GM04504 (cell line): ENCODE measurements at places on chromosomes 5 and 9.

- no peak for DNase-seq
These were observed 33.9 kb downstream of the GNAQ start for GRCh38 chr9:77997611-77998284.

DNA sequence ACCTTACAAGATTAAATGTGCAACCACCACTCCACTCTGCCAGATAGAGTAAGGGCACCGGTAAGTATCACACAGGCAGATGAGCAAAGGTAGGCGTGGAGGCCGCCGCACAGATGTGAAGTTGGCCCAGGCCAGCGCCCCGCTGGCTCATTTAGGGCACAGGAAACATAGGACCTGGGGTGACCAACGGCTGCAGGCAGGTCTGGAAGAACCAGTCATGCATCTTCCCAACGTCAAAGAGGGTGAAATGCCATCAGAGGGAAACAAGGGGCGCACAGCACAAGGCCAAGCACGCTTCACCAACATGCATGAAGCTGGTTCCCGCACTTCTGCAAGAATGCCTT, 31.7 kb upstream of the SLC6A3 start:
- no peak for DNase-seq

GRCh38 chr5:107512029-107512428, 158.7 kb downstream of the EFNA5 start:
- DNase-seq, result no peak

DNA sequence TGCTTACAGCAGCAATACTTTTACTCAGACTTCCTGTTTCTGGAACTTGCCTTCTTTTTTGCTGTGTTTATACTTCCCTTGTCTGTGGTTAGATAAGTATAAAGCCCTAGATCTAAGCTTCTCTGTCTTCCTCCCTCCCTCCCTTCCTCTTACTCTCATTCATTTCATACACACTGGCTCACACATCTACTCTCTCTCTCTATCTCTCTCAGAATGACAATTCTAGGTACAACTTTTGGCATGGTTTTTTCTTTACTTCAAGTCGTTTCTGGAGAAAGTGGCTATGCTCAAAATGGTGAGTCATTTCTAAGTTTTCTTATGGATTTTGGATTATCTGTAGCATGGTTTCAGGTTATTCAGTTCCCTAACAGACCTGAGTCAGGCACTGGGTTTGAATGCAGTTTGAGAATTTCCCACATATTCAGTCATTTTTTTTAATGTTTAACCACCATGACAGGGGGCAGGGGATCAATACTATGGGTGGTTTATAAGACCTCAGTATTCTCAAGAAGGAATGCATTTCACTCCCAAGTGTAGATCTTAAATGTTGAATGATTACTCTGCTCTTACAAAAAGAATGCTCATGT, at the start of gene IL7R:
Gene IL7R (plus strand): TSS at position 127 of the 587 bp plus-strand sequence. CDS start 87 bp downstream, at position 214.
- no peak for DNase-seq

- DNase-seq, result no peak
These were observed 39.0 kb downstream of the ERAP1 start for GRCh38 chr5:96768708-96769251.

DNA sequence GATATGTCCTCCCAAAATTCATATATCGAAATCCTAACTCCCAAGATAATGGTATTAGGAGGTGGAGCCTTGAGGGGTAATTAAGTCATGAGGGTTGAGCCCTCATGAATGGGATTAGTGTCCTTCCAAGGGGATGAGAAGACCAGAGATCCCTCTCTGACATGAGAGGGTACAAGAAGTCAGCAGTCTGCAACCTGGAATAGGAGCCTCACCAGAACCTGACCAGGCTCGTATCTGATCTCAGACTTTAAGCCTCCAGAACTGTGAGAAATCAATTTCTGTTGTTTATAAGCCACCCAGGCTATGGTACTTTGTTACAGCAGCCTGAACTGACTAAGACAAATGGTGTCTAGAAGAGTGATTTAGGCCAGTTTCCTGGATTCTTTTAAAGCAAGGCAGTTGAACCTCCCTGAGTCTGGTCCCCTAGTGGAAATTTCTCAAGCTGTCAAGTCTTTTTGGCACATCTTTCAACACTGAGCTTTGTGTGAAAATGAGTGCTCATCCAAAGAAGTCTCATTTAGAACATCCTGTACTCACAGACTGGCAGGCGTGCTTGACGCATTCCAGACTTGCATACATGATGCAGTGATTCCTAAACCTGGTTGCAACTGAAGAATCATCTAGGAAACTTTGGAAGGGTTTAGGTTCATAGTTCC, 254.8 kb upstream of the PPP1R2B start:
- no peak for DNase-seq

DNA sequence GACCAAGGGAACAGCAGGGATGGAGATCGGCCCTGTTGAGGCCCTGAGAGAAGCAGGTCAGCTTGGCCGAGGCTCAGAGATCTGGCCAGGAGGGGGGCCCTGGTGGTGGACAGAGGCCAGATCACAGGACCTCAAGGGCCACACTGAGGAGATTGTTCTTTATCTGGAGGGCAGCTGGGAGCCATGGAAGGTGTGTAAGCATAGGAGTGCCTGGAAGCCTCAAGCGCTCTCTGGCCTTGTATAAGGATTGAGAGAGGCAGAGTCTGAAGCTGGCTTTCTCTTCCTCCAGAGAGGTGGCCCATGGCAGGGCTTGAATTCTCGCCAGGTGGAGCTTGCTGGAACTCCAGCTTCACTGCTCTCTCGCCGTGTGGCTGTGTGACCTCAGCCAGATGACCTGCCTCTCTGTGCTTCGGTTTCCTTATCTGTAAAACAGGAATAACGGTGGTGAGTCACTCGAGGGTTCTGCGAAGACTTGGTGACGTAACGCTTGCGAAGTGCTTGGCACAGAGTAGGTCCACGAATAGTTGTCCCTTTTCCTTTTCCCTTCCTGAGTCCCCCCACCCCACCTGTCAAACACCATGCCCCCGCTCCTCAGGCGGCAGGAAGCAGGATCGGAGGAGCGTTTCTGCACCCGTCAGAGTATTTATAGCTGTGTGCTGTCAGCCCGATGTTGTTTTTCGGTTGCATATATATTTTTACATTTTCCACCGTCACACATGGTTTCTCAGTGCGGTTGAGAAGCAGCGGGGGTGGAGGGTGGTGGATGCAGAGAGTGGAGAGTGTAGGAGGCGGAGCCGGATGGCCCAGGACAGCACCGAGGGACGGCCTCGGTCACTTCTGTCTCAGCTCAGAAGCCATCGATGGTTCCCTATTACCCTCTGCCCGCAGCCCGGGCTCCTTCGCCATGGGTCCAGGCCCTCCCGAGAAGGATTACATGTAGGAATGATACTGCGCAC, 17.0 kb upstream of the CRB2 start:
- DNase-seq, result no peak

DNA sequence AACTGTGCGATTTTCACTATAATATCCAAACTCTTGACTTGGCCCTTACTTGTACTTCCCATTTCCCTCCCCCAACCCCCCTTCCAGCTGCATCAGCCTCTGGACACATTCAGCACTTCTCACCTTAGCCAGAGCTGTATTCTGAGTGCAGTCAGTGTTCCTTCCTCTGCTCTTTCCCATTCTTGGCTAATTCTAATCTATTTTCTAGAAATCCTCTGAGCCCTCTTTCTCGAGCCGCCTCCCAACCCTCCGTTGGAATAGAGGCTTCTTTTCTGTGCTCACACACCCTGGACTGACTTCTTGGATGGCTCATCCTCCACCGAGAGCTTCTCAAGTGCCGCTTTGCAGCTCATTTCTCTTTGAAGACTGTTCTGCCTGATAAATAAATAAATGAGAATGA, 188.8 kb downstream of the NTRK2 start:
- DNase-seq, result no peak

DNA sequence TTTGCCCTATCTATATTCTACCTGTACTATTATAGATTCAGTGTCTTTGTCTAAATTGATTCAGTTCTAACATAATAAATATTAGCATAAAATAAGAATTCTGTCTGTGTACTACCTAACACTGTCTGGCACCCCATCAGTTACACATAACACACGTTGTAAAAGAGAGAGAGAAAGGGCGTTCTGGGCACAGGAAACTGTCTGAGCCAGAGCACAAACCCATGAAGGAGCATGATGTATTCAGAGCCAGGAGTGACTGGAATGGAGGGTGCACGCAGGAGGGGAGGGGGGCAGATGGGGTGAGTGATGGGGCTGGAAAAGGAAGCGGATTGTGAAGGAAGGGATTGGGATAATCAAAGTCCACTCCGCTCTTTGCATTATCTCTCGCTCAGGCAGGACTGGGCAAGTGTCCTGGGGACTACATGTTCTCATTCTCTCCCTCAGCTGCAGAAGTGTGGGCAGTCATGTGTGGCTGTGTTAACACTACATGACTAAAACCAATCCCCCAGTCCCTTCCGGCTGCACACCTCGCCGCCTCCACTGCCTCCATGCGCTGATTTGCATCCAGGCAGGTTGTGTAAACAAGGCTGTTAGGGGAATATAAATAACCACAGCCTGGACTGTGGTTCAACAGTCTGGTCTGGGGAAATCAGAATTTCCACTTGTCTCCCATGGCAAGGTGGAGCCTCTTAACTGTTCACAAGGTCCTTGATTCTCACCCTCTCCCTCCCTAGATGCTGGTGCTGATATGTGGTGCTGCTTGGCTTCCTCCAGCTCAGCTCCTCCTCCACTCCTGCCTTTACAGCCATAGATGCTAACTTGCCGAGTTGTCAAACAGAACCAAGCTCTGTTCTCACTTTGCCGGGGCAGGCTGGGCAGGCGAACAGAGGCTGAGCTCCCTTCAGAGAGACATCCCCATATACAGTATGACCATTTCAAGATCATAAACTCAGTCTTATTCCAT, 367.5 kb upstream of the BRINP1 start:
- DNase-seq, result no peak

DNA sequence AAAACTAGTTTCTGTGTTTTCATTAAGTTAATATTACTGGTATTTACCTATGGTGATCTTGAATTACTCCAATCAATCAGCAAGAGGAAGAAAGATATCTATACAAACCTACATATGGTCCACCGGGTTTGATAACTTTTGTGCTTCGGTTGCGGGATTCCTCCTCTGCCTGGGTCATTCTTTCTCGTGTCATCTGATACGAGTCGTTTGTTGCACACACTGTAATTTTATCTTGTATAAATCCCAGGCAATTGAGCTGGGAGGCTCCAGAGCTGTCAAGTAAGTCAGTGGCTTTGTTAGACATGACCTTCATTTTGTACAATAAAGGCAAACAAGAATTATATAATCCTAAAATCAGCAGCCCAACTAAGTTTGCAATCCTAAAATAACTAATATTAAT, 48.0 kb downstream of the ELL2 start:
- no peak for DNase-seq

GRCh38 chr9:78031444-78031892, at the start of gene GNAQ:
Gene GNAQ, minus strand, starts transcription at chr9:78031811. Its CDS starts 576 bp downstream, at chr9:78031235.
- no peak for DNase-seq

- DNase-seq, result no peak
These were observed 25.5 kb upstream of the SLC6A19 start for GRCh38 chr5:1175801-1176472.

DNA sequence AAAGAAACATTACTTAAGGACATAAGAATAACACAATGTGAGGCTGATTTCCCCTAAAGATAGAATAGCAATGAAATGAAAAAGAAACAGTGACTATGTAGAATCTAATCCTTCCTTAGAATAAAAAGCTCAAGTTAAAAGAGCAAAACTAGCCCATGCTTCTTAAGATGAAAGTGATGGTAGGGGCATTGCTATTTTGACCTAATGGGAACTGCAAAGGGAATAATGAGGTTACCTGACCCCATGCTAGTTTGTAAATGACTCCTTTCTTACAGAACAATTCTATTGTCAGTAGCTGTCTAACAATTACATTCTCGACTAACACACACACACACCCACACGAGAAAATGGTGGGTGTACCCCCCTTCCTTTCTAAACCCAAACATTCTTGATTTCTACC, 575.8 kb downstream of the CSNK1G3 start:
- DNase-seq, result no peak

DNA sequence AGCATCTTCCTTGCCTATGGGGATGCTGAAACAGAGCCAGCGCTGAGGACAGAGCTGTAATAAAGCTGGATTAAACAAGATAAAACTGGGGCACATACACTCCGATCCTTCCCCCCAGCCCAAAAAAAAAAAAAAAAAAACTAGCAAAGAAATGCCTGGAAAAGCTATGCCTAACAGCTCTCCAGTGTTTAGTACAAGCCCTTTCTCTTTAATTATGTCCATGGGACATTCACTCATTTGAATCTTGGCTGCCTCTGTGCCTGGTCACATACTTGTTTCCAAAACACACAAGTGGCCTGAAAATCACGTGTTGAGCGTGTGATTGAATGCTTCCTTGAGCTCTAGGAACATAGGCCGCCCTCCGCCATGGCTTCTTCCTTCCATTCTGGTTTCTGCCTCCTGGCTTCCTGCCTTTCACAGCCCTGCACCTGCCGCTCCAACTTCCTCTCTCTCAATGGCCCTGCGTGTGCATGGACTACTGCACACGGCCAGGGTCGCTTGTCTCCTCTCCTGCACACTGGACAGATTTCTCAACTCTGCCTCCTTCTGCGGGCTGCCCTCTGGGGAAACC, 111.0 kb upstream of the RETREG1 start:
- DNase-seq, result no peak

GRCh38 chr9:126906091-126906490, 8.5 kb upstream of the RALGPS1 start:
- DNase-seq, result no peak

DNA sequence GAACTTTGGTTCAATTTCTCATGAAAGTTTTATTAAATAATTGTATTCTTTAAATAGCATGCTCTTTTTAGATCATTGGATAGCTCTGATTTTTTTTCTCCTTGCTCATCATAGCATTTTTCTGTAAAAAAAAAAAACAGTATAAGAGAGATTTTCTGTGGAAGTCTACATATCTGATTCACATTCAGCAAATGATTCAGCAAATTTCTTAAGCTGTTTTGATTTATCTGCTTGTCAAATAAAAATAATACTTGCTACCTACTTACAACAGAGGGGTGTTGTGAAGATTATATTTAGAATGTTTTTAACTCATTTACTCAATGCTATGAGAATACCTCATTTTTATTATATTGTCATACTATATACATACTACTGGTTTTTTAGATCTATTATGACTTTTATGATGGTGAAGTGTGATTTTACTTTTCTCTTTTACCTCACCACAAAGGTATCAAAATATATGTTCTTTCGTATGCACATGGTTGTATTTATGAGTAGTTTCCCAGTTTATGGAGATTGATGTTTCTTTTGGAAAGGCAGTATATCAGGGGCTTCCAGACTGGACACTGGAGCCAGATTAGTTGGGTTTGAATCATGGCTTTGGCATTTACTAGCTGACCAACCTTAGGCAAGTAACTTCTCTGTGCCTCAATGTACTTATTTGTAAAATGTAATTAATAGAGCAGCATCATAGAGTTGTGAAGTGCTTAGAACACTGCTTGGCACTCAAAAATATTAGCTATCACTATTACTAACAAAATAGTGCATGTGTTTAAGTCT, 25.5 kb downstream of the TNPO1 start:
- no peak for DNase-seq
